Naive thymus-derived CD4-positive, alpha-beta T cell (primary cell): ENCODE measurements at places on chromosomes 16 and 17. TPM values are rescaled to one million over a fixed set of nuclear protein-coding genes. Genes with fewer than 3 reads are reported as not detected.

The ZFPM1 gene
- 19.5 TPM for total RNA-seq

The CBX4 gene
- total RNA-seq: 116 TPM

The CCL23 gene
- total RNA-seq: not detected in 2 replicates

The SPDYE4 gene
- total RNA-seq: not detected

The KRT25 gene
- total RNA-seq: not detected

The AP2B1 gene
- 141 TPM for total RNA-seq

The KRT33B gene
- not detected for total RNA-seq

The GRAPL gene
- total RNA-seq: 25.1 TPM

The ASIC2 gene
- total RNA-seq: not detected

The SLC6A4 gene
- 0.10 TPM for total RNA-seq

The ACSM2A gene
- not detected for total RNA-seq

The TMIGD1 gene
- not detected for total RNA-seq

The NXN gene
- total RNA-seq: 0.30 TPM

The SMTNL2 gene
- total RNA-seq: not detected in 2 replicates

The LLGL1 gene
- 12.9 TPM for total RNA-seq

The HAGH gene
- total RNA-seq: 72.9 TPM

The PSMD12 gene
- 40.5 TPM for total RNA-seq

The CWC25 gene
- total RNA-seq: 48.8 TPM

The NUDT7 gene
- 10.0 TPM for total RNA-seq

The RAB26 gene
- not detected in 2 replicates for total RNA-seq

The SCIMP gene
- 24.8 TPM for total RNA-seq

The ZG16 gene
- not detected for total RNA-seq

The KCNH6 gene
- not detected in 2 replicates for total RNA-seq

The ADAD2 gene
- total RNA-seq: not detected

The RHOT1 gene
- 30.6 TPM for total RNA-seq

The TTYH2 gene
- 5.5 TPM for total RNA-seq

The KIF18B gene
- 0.17 TPM for total RNA-seq

The SP6 gene
- 0.16 TPM for total RNA-seq

The HBA1 gene
- total RNA-seq: 1.1 TPM

The DNASE1L2 gene
- total RNA-seq: 2.2 TPM

The RFNG gene
- total RNA-seq: 28.1 TPM

The DOC2B gene
- 0.58 TPM for total RNA-seq

The KRTAP3-1 gene
- not detected for total RNA-seq

The CPNE2 gene
- 1.4 TPM for total RNA-seq

The TBX4 gene
- not detected for total RNA-seq

The HIRIP3 gene
- total RNA-seq: 21.5 TPM

The CA5A gene
- not detected for total RNA-seq

The NECAB2 gene
- not detected for total RNA-seq

The WNT3 gene
- not detected for total RNA-seq

The FBXL16 gene
- 18.0 TPM for total RNA-seq

The ENPP7 gene
- total RNA-seq: not detected

The GLP2R gene
- not detected for total RNA-seq

The CHST4 gene
- total RNA-seq: not detected

The CKLF gene
- 42.9 TPM for total RNA-seq

The RHBDL3 gene
- not detected for total RNA-seq

The CDK3 gene
- 7.2 and 7.8 TPM in 2 replicates for total RNA-seq

The BAHCC1 gene
- 3.8 TPM for total RNA-seq

The DLX3 gene
- total RNA-seq: not detected

The RHBDF1 gene
- not detected for total RNA-seq

The DHRS7C gene
- not detected for total RNA-seq

The G6PC1 gene
- total RNA-seq: not detected in 2 replicates

The KRT12 gene
- not detected for total RNA-seq

The SLC16A3 gene
- 15.9 TPM for total RNA-seq

The UNC13D gene
- total RNA-seq: 145 TPM

The CD79B gene
- total RNA-seq: 13.6 TPM

The HOXB3 gene
- 7.5 TPM for total RNA-seq

The ZP2 gene
- total RNA-seq: not detected
